ENCODE measurements at places on chromosomes 2 and 18. TPM values are rescaled to one million over a fixed set of nuclear protein-coding genes. Genes with fewer than 3 reads are reported as not detected.

C2orf92 gene
- 1.7 TPM for polyA plus RNA-seq

REG3A gene
- not detected for polyA plus RNA-seq

ANKAR gene
- 4.4 TPM for polyA plus RNA-seq

RAX gene
- 0.16 TPM for polyA plus RNA-seq

KCNG2 gene
- 0.13 TPM for polyA plus RNA-seq

ANKRD30BL gene
- 0.26 TPM for polyA plus RNA-seq

FIGN gene
- polyA plus RNA-seq: 23.6 TPM

Data from GM23338 (cell line).